LoVo (cell line): ENCODE measurements at places on chromosomes 1 and 21.

DNA sequence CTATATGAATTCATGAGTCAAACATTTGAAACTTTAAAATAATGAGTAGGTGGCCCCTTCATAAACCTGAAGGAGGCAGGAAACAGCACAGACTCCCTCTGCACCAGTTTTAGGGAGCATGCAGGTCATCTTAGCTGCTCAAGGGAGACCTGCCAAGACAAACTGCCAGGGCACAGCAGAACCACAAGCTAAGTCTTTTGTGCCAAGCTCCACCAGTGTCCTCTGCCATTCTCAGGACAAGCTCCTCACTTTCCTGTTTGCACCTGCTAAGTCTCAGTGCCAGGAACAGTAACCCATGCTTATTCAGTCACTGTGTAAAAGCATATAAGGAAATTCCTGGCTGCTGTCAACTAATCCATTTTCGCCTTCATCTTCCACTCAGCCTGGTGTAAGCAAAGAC, 368.9 kb downstream of the SEC16B start:
- DNase-seq = no peak

DNA sequence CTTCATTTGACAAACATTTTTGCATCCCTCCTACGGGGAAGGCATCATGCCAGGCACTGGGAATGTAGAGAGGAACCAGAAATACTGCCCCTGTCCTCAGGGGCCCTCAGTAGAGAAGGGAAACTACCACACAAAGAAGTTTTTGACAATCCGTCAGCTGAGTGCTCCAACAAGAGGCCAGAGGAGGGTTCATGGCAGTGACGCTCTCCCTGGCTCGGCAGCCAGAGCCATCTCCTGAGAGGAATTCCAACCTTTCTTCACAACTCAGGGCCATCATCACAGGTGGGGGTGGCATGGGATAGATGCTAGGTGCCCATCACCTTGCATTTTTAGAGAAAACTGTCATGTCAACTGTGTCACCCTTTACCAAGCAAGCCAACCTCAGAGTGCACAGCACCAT, 154.1 kb downstream of the HIVEP3 start:
- DNase-seq = no peak

- no peak for DNase-seq
Observed at GRCh38 chr21:31187499-31187898, 149.2 kb upstream of the KRTAP19-8 start.

- DNase-seq = no peak
Observed at GRCh38 chr1:95126366-95126765, 9.2 kb downstream of the TLCD4 start.

- no peak for DNase-seq
Observed at GRCh38 chr1:59185163-59185860, 111.6 kb upstream of the FGGY start.

- DNase-seq = no peak
Observed at GRCh38 chr1:60274422-60275290, 201.1 kb upstream of the C1orf87 start.

- DNase-seq = no peak
Observed at GRCh38 chr1:8649027-8649426, 168.4 kb downstream of the RERE start.

DNA sequence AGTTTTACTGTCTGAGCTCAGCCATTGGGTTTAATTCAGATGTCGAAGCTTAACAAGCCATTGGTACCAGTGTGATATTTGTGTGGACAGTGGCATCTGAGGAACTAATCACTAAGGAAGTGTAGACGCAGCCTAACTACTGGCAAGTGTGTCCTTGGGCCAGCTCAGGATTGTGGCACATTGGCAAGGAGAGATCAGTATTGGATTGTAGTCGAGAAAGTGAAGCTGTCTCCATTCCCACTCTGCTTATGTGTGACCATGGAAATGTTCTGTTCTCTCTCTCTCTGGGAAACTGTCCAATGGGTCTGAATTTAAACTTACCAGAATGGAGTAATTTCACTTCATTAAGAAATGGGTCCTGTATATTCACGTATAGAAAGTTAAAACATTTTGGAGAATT, 112.2 kb downstream of the ITSN1 start:
- no peak for DNase-seq

GRCh38 chr21:39518055-39518846, 66.5 kb downstream of the SH3BGR start:
- peak; percentile 74 for DNase-seq
